SK-N-SH (cell line): ENCODE measurements at places on chromosomes 11 and 22. TPM values are rescaled to one million over a fixed set of nuclear protein-coding genes. Genes with fewer than 3 reads are reported as not detected.

TBCEL gene
- polyA plus RNA-seq: 5.9 and 8.4 TPM in 2 replicates

DNA sequence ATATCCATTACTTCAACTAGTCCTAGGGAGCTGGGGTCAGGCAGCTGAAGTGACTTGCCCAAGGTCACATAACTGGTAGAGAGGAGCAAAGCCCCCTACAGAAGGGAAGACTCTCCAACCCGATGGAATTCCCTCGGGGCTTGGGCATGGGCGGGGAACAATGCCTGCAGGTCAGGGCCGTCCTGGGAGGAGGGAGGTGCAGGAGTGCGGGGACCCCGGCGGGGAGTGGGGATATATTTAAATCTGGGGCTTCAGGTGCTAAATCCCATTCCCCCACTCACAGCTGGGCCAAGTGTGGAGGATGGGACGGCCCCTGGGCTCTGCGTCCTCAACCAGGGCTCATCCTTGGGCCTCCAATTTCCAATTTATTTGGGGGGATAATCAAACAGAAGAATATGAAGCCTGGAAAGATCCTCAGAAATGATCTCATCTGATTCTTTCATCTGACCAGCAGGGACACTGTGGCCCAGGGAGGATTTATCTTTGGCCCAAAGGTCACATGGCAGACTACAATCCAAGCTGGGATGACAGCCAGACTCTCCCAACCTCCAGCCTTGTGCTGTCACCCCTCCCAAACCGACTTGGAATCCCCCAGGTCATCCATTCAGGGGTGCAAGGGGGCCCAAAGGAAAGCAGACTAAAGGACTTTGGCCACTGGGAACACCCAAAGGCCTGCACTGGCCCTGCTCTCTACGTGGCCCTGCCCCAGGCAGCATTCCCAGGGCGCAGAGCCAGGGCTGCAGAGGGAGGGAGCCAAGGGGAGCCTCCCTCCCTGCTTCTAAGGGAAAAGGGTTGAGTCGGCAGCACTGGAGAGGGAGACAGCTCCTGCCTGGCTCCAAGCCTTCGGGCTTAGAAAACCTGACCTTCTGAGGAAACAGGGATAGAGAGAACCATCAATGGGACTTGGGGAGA lies 8.7 kb upstream of the C1QTNF6 start:
- DNase-seq: peak; percentile 73

- no peak for DNase-seq
Measured at GRCh38 chr11:64542172-64543125, 48.6 kb upstream of the SLC22A12 start.

- DNase-seq: peak; percentile 36
Measured at GRCh38 chr11:127074151-127074761, 73.7 kb upstream of the KIRREL3 start.

GRCh38 chr11:67654225-67654624 lies 3.7 kb upstream of the ACY3 start:
- DNase-seq: no peak

DNA sequence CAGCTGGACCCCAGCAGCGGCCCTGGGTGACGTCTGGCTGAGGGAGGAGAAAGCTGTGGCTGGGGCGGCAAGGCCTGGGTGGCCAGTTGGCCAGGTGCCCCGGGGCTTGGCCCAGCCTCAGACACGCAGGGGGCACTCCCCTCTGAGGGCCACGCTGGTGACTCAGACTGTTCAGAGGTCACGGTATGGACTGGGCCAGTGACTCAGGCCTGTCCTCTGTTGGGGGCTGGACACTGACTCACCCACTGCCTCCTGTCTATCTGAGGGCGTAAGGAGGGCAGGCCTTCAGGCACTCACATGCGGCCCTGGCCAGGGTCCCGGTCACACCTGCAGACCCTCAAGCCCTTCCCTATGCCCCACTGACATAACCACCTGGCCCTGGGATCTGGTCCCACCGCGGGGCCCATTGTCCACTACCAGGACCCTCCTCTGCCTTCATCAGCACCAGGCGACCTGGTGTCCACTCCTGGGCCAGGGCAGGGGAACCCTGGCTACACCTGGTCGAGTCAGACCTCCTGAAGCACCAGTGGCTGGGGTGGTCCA lies 3.7 kb upstream of the MUC5AC start:
- DNase-seq: peak; percentile 31

GRCh38 chr11:111957663-111958444 lies 20.7 kb downstream of the DIXDC1 start:
- DNase-seq: no peak

GRCh38 chr22:23036684-23037428 lies 33.5 kb upstream of the GNAZ start:
- peak; percentile 17 for DNase-seq

DNA sequence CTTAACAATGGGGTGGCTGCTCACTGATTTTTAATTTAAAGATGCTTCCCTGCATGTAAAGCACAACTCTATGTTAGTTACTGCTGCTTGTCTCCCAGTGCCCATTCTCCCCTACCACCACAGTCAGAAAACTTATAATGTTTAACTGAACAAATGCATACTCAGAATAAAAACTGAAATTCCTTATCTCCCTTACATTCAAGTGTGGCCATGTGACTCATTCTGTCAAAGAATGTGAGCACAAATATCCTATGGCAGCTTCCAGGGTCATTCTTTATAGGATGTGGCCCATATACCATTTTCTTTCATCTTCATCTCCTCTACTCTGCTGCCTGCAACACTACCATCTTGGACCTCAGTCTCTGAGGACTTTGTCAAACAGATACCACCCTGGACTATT lies 374.8 kb downstream of the DYNC2H1 start:
- DNase-seq: no peak

SLC39A13 gene
- 65.5 and 70.7 TPM in 2 replicates for polyA plus RNA-seq

DNA sequence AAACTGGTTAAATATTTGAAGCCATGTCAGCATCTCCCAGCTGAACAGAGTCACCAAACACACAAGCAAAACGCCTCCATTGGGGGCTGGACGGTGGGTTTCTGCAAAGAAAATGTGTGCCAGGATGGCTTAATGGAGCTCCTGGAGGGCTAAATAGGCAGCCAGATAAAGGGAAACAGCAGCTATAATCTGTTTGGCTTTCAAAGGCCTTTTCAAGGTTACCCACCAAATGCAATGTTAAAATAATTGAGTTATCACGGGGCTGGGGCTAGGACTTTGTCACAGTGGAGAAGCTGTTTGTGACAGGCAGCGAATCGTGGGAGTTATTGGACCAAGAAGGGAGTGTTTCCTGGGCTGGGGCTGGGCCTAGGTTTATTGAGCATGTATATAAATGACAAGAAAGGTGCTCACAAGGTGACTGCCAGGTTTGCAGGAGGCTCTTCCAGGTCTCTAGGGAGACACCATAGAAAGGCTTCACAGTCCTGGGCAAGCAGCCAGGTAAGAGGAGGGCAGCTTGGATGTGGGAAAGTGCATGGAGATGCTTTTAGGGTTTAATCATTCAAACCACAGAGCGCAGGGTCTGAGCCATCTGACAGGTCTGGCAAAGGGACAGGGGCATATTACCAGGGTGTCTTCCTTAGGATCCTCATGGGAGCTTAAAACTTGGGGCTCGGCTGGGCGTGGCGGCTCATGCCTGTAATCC lies 28.3 kb downstream of the GRIK4 start:
- DNase-seq: peak; percentile 72

- DNase-seq: no peak
Measured at GRCh38 chr22:46022881-46023512, 46.0 kb upstream of the WNT7B start.

DNA sequence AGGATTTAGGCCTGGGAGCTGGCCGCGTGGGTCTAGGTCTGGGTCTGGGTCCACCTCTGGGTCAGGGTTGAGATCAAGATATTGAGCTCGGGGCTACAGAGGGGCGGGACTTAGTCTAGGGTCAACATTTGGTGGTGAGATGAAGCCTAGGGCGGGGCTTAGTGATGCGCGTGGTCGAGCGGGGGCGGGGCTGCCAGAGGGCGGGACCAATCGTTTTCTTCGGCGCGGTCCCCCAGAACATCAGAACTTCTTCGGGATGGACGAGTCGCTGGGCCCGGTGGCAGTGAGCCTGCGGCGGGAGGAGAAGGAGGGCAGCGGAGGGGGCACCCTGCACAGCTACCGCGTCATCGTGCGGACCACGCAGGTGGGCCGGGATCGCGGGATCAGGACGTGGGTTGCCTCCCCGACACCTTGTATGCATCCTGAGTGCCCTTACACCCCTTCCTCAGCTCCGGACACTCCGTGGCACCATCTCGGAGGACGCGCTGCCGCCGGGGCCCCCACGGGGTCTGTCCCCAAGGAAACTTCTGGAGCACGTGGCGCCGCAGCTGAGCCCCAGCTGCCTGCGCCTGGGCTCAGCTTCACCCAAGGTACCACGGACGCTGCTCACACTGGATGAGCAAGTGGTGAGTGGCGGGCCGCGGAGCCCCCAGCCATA lies 4.2 kb downstream of the SIPA1 start:
- DNase-seq: no peak
